Karpas-422 (cell line): ENCODE measurements at places on chromosomes 1 and 21.
A peak's percentile ranks its signal among the peaks of the same experiment; 100 is the strongest.

DNA sequence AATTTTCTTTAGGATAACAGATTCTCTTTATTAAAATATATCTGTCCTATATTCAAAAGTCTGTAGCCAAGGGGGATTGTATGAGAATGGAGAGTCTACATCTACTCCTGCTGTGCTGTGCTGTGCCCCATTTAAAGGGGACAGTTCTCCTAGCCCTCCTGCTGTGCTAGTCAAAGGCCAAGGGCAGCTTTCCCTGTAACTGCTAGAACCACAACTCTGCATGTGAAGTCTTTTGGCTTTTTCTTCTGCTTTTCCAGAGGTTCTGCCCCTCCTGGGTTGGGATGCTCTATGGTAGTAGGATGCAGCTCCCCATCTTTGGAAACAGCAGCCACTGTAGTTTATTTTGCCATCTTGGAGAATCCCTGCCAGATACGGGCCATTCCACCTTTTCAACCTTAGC lies 197.5 kb upstream of the JUN start:
- H3K27me3 ChIP-seq, result no peaks in the 10 kb centered on the region
- H3K4me3 ChIP-seq, result no peak overlapping the region
- H3K4me1 ChIP-seq, result 0 out of 2 replicates have a peak, but pooled peaks cover 2% of the 10 kb centered on the region
- no peaks in the 10 kb centered on the region for H3K36me3 ChIP-seq

DNA sequence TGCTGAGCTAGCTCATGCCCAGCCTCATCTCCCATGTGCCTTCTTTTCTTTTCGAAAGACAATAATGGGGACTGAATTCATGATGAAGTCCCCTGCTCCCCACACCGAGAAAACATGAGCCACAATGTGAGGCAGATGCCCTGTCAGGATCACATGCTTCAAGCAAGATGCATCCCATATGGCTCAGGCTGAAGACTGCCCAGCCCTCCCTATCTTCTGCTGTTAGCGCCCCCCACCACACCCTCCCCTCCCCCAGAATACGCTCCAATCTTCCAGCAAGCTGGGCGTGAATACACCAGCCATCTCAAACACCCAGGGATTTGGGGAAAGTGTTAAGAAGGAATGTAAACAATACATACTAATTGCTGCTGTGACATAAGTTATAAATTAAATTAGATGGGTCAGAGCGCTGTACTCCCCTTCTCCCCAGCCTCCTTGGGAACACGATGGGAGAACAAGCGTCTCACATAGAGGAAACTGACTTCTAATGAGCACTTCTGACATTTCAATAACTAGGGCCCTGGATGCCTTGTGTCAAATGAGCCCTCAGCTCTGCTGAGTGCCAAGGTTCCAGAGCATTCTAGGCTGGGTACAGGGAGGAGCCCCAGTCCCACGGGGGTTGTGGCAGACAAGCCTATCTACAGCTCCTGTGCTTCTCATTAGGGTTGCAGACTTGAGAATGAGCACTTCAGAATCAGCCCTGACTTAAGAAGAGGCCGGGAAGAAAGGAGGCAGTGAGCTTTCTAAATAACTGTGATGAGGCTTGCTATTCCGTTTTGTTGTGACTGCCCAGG lies 55.6 kb downstream of the TNR start:
- no peaks in the 10 kb centered on the region for H3K36me3 ChIP-seq
- no peaks in the 10 kb centered on the region for H3K4me1 ChIP-seq
- no peak overlapping the region for H3K4me3 ChIP-seq

DNA sequence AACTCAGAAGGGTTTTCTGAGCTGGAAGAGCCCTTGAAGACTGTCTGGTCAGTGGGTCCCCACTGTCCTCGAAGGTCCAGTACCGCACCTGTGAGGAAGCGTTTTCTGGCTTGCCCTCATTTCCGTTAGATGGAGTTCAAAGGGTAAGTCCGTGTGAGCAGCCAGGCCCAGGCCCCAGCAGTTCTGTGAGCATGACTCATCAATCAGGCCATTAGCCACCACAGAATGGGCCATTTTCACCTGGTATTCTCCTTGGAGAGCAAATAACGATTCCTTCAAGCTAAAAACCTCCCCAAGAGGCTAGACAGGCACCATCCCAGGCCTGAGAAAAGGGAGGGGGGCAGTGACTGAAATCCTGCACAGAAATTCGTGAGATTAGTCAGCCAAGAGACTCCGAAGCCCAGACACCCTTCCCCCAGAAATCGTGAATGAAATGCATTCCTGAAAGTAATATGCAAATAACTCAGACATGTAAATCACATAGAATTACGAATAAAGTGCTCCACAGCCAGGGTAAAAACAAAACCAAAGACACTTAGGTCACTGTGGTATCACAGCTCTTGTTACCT lies 66.0 kb downstream of the BCAR3 start:
- H3K36me3 ChIP-seq, result no peaks in the 10 kb centered on the region
- H3K27me3 ChIP-seq, result no peaks in the 10 kb centered on the region
- H3K4me3 ChIP-seq, result no peak overlapping the region
- H3K4me1 ChIP-seq, result peaks cover 33% of the 10 kb centered on the region
- no peak overlapping the region for H3K27ac ChIP-seq

- no peaks in the 10 kb centered on the region for H3K4me1 ChIP-seq
- no peak overlapping the region for H3K4me3 ChIP-seq
Observed at GRCh38 chr1:239025223-239025622, 361.1 kb upstream of the CHRM3 start.

DNA sequence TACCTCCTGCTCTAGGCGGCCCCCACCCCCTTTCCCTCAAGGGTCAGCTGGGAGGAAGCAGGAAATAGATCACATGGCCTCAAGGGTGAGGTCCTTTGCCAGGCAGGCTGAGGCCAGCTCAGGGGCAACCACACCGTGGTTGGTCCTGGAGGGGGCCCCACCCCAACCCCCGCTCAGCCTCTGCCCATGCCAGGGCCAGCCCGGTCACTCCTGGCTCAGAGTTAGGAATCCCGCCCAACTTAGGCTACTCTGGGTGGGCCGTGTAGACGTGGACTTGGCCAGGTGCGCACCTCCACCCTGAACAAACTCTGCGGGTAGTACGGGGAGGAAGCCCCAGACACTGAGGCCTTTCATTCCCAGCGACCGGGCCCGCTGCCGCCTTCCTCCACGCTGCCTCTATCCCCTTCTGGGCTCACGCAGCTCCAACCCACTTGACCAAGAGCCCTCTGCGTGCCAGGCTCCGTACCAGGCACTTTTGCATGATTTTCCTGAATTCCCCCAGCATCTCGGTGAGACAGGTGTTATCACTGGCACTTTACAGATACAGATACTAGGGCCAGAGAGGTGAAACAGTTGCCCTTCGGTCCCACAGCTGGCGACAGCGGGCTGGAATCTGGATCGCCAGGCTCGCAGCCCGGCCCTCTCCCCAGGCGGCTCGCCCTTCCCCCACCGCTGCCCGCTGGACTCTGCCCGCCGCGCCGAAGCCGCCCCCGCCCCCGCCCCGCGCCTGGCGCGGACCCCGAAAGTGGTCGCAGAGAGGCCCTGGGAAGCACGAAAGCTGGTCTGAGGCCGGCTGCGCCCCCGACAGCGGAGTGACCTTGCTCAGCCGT lies 769 bp downstream of the GALE start:
- H3K27ac ChIP-seq, result 0 out of 2 replicates have a peak overlapping the region, but pooled peaks have one; percentile 21
- H3K36me3 ChIP-seq, result no peaks in the 10 kb centered on the region
- H3K4me1 ChIP-seq, result peaks cover 22% of the 10 kb centered on the region
- H3K27me3 ChIP-seq, result no peaks in the 10 kb centered on the region

DNA sequence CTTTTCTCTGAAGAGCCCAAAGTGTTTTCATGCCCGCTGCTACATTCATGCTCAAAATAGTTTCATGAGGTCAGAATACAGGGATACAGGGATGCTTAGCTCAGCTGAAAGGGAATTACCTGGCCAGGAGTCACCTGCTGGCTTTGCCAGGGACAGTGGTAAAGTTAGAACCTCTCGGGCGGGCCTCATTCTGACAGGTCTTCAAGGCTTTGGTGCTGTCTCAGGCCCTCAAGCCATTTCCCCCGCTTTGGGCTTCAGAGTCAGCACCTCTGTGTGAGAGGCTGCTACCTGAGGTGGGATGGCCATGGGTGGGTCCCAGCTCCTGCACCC lies 5.5 kb downstream of the RASSF5 start:
- H3K27me3 ChIP-seq, result no peaks in the 10 kb centered on the region
- H3K36me3 ChIP-seq, result no peaks in the 10 kb centered on the region
- H3K4me1 ChIP-seq, result no peaks in the 10 kb centered on the region
- no peak for DNase-seq
- no peak overlapping the region for H3K27ac ChIP-seq
- no peak overlapping the region for H3K4me3 ChIP-seq

DNA sequence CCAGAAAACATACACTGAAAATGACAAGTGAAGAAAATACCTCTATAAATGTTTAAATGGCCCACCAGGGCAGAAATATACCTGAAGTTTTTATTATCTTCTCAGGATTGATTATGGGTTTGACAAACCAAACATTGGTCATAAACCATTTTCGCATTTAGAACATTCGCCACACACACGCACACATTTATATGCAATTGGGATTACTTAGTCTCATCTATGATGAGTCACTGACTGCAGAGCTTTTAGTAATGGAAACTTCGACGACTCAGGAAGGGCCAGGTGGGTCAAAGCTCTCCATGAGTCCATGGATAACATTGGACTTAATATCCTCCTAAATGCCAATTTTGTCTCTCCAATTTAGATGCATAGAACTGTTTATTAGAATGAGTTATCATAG lies 16.9 kb downstream of the NRDC start:
- H3K36me3 ChIP-seq, result 0 out of 2 replicates have a peak, but pooled peaks cover 3% of the 10 kb centered on the region
- DNase-seq, result no peak
- H3K27me3 ChIP-seq, result no peaks in the 10 kb centered on the region
- peaks cover 22% of the 10 kb centered on the region for H3K4me1 ChIP-seq

- H3K27me3 ChIP-seq, result no peaks in the 10 kb centered on the region
- DNase-seq, result no peak
- no peaks in the 10 kb centered on the region for H3K4me1 ChIP-seq
- no peak overlapping the region for H3K4me3 ChIP-seq
- H3K27ac ChIP-seq, result no peak overlapping the region
Observed at GRCh38 chr21:29148530-29148929, 18.1 kb downstream of the MAP3K7CL start.
